ENCODE measurements at places on chromosomes 3 and 15.

- no peak for DNase-seq
Observed at GRCh38 chr3:44468572-44469520, 8.6 kb downstream of the ZNF445 start.

DNA sequence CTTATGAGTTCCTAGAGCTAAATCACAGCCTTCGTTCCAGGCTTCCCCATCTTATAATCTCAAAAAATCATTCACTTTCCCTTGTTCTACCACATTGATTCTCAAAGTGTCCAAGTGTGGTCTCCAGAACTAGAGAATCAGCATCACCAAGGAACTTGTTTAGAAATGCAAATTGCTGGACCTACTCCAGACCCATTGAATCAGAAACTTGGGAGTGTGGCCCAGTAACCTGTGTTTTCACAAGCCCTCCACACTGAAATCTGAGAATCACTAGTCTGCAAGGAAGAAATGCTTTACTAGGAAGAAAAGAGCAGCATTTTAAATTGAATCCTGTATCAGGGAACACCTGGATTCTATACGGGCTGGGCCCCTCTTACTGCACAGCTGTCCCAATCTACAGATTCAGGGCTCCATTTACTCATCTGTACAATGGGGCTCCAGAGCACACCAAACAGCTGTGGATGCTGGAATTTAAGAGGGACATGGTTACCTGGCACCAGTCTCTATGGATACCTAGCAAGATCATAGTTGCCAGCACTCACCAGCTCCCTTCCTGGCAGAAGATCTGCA lies 3.9 kb downstream of the MEGF11 start:
- DNase-seq, result no peak

GRCh38 chr3:14393440-14394106 lies 8.8 kb upstream of the SLC6A6 start:
- DNase-seq, result no peak

- DNase-seq, result no peak
Observed at GRCh38 chr3:61264281-61264680, 13.0 kb upstream of the FHIT start.

GRCh38 chr3:155387571-155387970 lies 94.1 kb upstream of the STRIT1 start:
- no peak for DNase-seq

DNA sequence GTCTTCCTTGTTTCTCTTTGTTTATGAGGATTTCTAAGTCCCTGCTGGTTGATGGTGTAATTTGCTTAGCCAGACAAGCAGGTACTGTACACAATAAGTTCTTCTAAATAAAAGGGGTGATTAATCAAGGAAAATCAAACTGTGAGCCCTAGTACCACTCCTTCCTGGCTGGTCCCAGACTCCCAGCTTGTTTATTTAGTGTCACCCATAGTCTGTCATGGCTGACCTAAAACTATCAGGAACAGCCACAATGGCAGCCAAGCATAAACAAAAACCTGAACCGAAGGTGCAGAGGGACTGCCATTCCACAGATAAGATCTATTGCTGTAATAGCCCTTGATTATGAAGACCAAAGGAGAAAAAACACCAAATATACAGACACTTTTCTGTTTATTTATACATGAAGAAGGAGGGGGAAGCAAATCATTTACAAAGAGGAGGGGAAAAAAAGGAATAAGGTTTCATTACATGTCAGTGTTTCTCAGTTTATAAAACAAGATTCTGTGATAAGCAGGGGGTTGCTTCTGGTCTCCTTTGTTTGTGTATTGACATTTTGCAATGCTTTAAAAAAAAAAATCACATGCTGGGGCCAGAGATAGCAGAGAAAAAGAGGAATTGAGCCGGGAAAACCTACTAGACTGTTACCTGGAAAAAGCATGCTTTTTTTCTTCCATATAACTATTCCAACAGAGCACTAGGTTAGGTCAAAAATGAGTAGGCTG lies 182.4 kb upstream of the DPH6 start:
- peak; percentile 49 for DNase-seq

DNA sequence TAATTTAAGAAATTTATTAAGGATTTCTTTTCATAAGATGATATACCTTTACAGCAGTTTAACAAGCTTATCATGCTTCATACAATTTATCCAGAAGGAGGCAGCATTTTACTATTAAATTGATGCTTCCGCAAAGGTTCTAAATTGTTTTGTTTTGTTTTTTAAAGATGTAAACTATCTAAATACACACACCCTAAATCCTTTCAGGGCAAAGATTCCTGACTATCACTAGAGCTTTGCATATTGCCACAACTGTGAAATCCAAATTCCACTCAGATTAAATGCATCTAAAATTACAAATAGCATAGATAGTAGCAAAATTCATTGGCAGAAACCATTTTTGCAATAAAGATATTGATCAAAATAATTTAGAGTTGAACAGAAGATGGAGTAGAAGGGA lies 44.5 kb upstream of the CCNL1 start:
- DNase-seq, result peak; percentile 46

GRCh38 chr3:158097081-158097592 lies 9.1 kb downstream of the SHOX2 start:
- no peak for DNase-seq

- DNase-seq, result no peak
Observed at GRCh38 chr15:37075777-37076176, 24.6 kb downstream of the MEIS2 start.

GRCh38 chr3:194043516-194043915 lies 92.4 kb upstream of the HES1 start:
- no peak for DNase-seq

GRCh38 chr3:24253336-24253735 lies 241.3 kb downstream of the THRB start:
- no peak for DNase-seq

DNA sequence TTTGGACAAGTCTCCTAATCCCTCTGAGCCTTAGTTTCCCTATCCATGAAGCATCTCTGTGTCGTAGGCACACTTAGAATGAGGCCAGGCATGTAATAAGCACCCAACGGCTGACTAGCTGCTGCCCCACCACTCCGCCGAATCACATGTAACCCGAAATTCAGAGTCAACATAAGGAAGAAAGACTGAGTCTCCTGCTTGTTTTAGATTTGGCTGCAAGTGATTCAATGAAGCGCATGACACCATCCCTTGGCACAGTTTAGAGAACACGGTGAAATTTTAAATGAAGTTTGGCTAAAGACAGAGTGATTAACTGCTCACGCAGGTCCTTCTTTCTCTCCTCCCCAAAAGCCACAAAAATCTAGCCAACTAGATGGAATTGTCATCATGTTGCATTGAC lies 279.2 kb downstream of the TLE3 start:
- no peak for DNase-seq
